Motor neuron (in vitro differentiated cells): ENCODE measurements at places on chromosomes 4 and X.

DNA sequence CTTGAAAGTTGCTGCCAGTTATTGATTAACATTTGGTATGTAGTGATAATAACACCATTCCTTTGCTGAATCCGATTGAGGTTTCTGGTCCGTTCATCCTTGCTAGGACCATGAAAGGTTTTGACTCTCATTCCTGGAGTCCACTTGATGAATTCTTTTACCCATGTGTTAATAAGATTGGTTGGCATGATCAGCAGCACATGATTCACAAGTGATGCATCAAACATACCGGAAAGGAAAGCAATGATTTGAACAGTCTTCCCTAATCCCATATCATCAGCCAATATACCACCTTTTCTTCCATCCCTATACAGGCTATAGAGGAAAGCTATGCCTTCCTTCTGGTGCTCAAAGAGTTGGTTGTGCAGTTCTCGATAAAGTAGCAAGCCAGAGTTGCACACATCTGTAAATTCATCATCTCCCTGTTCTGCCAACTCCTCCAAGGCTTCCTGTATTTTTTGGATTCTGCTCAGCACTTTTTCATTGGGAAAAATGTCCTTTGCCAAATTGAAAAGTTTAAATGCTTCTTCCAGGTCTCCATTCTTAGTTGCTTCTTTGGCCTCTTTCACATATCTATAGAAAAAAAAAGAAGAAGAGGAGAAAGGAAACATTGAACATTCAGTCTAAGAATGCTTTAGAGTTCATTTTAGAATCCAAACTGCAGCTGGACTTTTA is 26.7 kb downstream of the PIN4 start:
- ATAC-seq, result no peak

DNA sequence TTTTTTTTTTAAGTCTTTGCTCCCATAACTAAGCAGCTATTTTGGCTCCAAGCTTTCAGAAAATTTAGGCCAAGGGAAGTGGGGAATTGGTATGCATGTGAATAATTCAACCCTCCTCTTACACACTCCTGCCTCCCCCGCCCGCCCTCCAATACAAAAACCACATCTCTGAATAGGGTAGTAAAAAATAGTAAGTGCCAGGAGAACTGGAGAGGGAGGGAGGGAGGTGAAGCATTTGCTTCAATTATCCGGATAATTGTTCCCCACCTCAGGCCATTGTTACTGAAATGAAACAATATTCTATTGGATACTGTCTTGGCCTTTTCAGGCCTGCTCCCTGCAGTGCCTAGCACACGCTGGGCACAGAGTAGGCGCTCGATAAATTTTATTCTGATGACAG is 5.5 kb upstream of the GSX2 start:
- no peak for ATAC-seq

GRCh38 chr4:121951521-121952110 is at the start of gene TRPC3:
TSS of gene TRPC3 (minus strand) at chr4:121952060. CDS start at chr4:121951680, 380 bp downstream.
- ATAC-seq, result peak; percentile 54

DNA sequence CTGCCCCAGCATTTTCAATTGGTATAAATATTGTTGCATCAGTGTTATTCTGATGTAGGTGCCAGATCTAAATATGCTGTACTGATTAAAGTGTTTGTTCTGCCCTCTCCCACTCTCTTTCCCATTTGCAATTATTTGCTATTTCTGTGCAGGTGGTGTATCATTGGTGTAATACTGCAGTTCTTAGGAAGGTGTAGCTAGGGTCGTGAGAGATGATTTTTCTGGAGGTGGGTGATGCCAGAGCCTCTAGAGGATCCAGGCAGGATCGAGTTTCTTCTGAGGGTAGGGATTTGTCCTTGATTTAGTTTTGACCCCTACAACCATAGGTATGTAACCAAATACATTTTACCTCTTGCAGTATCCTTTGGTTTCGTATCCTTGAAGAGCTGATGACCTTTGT is 1.9 kb downstream of the SMAD1 start:
- ATAC-seq, result no peak

DNA sequence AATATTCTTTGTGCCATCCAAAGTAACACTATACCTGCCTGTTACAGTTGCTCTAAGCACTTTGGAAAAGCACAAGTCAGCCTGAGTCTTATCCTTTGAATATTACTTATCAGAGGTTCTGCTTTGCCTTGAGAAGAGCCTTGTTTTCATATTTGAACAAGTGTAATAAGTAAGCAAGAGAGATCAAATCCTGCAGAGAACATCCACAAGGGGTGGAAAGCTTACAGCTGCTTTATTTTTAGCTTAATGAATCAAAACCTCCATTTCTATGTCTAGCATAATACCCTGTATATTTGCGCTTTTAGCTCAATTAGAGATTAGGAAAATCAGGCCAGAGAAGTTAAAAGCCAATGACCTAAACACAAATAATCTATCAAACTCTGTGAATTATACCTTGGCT is 139.8 kb downstream of the CDS1 start:
- ATAC-seq, result no peak

GRCh38 chrX:101117701-101118100 is 19.7 kb downstream of the CENPI start:
- no peak for ATAC-seq

DNA sequence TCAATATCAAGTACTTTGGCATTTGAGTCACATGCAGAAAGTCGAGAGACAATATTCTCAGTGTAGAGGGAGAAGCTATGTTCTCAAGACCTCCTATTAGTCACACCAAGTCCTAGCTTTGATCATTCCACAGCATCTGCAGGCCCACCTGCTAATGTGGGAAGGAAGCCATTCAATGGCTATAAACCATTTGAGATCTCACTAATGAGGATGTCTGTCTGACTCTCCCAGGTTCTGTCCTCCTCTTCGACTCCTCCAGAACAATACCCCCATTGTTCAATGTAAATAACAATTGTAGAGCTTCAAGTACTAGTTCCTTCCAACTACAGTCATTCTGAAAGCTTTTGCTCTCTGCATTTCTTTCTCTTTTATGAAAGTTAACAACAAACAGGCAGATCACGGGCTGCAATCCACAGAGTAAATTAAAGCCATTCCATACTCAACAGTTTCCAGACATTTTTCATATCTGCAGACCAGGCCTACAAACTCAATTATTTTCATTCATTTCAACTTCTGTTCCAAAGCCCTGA is 140.2 kb upstream of the EDNRA start:
- ATAC-seq, result no peak

- ATAC-seq, result no peak
These were observed 5.2 kb upstream of the AMBN start for GRCh38 chr4:70586841-70587240.

DNA sequence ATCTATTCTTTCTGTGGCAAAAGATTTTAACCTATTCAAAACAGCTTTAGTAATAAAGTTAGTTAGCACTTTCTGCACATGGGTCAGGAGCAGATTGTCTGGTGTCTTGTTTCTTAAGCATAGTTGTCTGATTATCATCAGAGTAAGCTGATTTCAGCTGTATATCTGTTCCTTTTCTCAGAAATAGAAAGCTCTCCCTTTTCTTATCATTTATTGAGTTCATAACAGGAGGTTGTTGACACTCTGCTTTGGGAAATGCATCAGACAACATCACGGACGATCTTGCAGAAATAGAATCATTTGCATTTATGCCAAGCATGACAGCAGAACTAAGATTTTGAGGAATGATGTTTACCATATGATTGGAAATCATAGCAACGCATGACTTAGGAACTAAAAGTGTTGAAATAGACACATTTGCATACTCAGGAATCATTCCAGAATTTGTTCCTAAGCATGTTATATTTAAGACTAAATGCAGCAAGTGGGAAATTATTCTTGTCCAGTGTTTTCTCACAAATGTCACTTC is 66.7 kb downstream of the RBMX2 start:
- ATAC-seq, result no peak

DNA sequence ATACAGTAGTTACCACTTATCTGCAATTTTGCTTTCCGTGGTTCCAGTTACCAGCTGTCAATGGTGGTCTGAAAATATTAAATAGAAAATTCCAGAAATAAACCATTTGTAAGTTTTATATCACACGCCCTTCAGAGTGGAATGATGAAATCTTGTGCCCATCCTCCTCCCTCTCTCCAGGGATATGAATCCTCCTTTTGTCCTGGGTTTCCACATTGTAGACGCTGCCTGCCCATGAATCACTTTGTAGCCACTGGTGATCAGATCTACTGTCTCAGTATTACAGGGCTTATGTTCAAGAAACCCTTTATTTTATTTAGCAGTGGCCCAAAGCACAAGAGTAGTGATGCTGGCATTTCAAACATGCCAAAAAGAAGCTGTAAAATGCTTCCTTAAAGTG is 198.6 kb downstream of the KCNIP4 start:
- ATAC-seq, result no peak

DNA sequence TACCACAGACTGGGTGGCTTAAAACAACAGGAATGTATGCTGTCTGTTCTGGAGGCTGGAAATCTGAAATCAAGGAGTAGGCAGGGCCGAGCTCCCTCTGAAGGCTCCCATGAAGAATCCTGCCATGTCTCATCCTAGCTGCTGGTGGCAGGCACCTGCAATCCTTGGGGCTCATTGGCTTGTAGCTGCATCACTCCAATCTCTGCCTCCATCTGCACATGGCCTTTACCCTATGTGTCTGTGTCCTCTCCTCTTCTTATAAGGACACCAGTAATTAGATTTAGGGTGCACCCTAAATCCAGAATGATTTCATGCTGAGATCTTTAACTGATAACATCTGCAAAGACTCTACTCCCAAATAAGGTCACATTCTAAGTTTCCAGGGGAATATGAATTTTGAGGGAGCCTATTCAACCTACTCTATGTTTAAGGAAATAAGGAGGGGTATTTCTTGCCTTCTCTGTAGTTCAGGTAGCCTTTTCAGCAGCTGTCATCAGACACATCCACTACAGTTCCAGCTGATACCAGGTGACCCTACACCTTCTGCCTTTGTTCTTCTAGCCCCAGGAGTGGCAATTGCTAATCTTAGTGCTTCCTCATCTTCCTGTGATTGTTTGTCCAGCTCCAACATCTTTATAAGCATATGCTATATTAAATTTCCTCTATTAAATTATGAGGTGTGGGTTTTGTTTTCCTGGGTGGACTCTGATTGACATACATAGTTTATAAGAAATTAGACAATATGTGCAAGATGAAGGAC is 295.1 kb upstream of the TAPT1 start:
- ATAC-seq, result no peak

- no peak for ATAC-seq
These were observed 84.0 kb downstream of the LPAR4 start for GRCh38 chrX:78831523-78831922.

DNA sequence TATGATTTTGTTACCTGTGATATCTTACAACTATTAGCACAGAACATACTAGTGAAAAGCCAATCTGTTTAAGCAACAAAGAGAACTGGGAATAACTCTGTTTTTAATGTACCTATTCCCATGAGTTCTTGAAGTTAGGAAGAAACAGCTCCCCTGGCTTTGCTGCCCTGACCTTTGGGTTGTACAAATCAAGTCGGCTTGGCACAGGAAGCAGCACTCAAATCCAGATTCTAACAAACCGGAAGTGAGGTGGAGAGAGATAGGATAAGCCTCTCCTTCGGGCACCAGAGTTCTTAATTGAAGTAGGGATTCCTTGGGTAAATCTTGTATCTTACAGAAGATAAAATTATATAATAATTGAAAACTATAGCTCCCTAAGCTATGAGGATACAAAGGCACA is 144.8 kb upstream of the CPEB2 start:
- ATAC-seq, result no peak

DNA sequence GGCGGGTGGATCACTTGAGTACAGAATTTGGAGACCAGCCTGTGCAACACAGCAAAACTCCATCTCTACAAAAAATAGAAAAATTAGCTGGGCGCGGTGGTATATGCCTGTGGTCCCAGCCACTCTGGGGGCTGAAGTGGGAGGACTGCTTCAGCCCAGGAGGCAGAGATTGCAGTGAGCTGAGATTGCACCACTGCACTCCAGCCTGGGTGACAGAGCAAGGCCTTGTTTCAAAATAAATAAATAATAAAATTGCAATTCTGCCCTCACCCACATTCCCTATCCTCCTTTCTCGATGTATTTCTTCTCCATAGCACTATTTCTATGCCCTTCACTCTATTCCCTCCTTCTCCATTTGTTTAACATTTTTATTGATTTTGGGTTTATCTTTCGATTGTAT is 8.7 kb upstream of the SLAIN2 start:
- no peak for ATAC-seq

- no peak for ATAC-seq
These were observed 712.4 kb downstream of the IL1RAPL1 start for GRCh38 chrX:29299684-29300083.
